ENCODE measurements at places on chromosomes 6 and 20.

DNA sequence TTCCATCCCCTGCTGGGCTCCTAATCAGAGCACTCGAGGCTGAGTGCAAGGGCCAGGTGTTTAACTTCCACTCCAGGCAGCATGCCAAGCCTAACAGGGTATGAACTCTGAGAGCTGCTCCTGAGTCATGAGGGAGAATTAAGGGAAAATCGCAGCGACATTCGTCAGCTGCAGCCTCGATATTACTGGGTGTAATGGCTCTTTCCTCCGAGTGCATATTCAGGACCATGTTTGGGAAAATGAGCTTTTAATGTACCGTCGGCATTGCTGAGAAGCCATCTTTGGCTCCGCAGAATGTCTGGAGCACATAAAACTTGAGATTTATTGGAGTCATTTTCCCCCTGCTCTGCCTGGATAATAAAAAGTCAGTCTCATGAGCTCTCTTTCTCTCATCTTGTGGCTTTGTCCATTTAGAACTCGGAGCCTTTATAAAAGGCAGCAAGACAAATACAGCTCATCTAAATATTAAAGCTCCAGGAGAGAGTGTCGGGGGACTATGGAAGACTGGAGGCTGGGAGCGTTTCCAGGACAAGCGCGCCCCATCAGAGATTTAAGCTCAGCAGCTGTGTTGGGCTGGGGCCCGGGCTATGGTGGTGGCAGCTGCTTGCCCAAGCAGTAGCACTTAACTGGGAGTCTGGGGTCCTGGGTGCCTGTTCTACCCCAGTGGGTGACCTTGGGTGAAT lies 103.7 kb downstream of the TOX2 start:
- H3K36me3 ChIP-seq, result no peaks in the 10 kb centered on the region
- H3K27ac ChIP-seq, result peak overlapping the region; percentile 67
- H3K4me3 ChIP-seq, result no peak overlapping the region
- DNase-seq, result peak; percentile 68
- no peaks in the 10 kb centered on the region for H3K27me3 ChIP-seq
- peaks cover 11% of the 10 kb centered on the region for H3K4me1 ChIP-seq

DNA sequence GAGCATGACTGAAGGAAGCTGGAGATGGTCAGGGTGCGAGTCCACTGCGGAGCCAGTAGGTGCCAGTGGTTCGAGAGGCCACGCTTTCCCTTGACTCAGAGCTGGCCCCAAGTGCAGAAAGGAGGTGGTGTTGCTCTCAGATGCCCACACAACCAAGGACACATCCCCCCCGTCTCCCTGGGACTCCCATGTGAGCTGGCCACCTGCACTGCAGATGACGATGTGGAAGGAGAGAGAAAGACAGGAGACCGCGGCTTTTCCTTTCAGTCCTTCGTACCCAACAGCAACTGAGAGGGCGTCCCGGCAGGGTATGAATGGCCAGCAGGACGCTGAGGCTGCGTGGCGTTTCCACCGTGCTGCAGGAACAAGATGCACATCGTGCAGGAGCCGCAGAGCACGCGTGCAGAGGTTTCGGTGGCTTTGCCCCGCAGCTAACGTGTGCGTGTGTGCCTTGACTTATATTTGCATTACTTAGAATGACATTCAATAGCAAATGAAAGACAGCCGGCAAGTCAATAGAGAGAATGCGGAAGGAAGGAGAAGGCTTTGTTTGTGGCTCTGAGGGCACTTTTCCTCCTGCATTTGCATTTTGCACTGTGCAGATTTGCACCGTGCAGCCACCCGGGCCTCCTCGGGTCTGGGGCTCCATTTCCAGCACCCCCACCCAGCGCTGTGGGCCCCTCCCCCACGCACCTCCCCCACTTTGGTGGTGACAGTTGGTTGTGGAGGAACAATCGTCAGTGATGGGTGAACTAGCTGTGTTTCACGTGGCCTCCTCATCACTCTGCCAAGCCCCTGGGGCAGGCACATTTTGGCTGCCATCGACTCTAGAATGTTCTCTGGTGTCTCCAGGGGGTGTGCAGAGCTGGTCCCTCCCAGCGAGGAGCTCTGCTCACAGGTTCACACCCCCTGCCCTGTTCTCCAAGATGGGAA lies 26.4 kb upstream of the BHLHE23 start:
- no peaks in the 10 kb centered on the region for H3K36me3 ChIP-seq
- H3K4me1 ChIP-seq, result no peaks in the 10 kb centered on the region
- no peak for DNase-seq
- H3K27ac ChIP-seq, result no peak overlapping the region
- H3K4me3 ChIP-seq, result no peak overlapping the region

DNA sequence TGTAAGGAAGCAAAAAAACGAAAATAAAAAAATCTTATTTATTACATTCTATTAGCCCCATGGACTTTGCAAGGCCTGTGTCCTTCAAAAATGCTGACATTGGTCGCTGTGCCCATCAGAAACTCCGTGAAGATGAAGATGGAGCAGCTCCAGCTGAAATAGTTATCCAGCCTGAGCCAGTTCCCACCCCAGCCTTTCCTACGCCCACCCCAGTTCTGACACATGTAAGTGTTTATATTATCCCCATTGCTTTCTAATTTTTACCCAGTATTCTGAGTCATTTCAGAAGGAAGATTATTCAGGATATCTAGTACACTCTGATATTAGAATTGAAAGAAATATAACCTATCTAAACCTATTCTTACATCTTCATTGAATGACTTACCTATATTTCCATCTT lies 217.7 kb downstream of the ARHGAP18 start:
- H3K4me3 ChIP-seq, result no peak overlapping the region
- H3K36me3 ChIP-seq, result no peaks in the 10 kb centered on the region
- peak overlapping the region; percentile 95 for H3K27ac ChIP-seq
- peaks cover 14% of the 10 kb centered on the region for H3K4me1 ChIP-seq
- H3K27me3 ChIP-seq, result no peaks in the 10 kb centered on the region
- no peak for DNase-seq

DNA sequence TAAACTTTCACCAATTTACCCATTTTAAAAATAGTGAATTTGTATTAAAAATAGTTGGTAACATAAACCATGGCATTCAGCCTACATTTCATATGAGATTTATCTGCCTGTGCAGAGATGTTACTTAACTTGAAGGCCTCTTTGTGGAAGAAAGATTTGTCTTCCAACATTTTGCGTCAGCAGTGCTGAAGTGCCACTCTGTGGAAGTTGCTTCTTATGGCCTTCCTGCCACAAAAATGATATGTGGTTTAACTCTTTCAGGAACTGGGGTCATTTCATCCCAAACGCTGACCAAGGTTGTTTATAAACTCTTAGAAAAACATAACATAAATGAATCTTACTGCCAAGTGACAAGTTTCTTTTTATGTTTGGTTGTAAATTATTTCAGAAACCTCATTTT lies 246.8 kb downstream of the ARID1B start:
- H3K36me3 ChIP-seq, result no peaks in the 10 kb centered on the region
- H3K27ac ChIP-seq, result peak overlapping the region; percentile 11
- no peaks in the 10 kb centered on the region for H3K27me3 ChIP-seq
- DNase-seq, result no peak
- H3K4me3 ChIP-seq, result no peak overlapping the region

- no peak overlapping the region for H3K4me3 ChIP-seq
- DNase-seq, result no peak
- H3K4me1 ChIP-seq, result peaks cover 15% of the 10 kb centered on the region
- no peaks in the 10 kb centered on the region for H3K27me3 ChIP-seq
- H3K36me3 ChIP-seq, result no peaks in the 10 kb centered on the region
Measured at GRCh38 chr6:114172576-114173260, 170.1 kb downstream of the HS3ST5 start.

- no peaks in the 10 kb centered on the region for H3K36me3 ChIP-seq
- no peak overlapping the region for H3K4me3 ChIP-seq
Measured at GRCh38 chr6:124947971-124948451, 14.2 kb upstream of the RNF217 start.

GRCh38 chr6:110864824-110865223 lies 9.8 kb upstream of the AMD1 start:
- no peak for DNase-seq
- no peaks in the 10 kb centered on the region for H3K36me3 ChIP-seq
- H3K27ac ChIP-seq, result no peak overlapping the region
- H3K4me1 ChIP-seq, result peaks cover 3% of the 10 kb centered on the region

GRCh38 chr6:63516186-63516944 lies 55.9 kb upstream of the LOC128125822 start:
- DNase-seq, result no peak
- H3K27me3 ChIP-seq, result no peaks in the 10 kb centered on the region
- peak overlapping the region; percentile 51 for H3K27ac ChIP-seq
- no peaks in the 10 kb centered on the region for H3K36me3 ChIP-seq
- peaks cover 4% of the 10 kb centered on the region for H3K4me1 ChIP-seq
- H3K4me3 ChIP-seq, result no peak overlapping the region

GRCh38 chr6:9784786-9785185 lies 630.1 kb downstream of the TFAP2A start:
- no peak for DNase-seq
- H3K4me1 ChIP-seq, result no peaks in the 10 kb centered on the region
- no peaks in the 10 kb centered on the region for H3K36me3 ChIP-seq
- H3K4me3 ChIP-seq, result no peak overlapping the region

DNA sequence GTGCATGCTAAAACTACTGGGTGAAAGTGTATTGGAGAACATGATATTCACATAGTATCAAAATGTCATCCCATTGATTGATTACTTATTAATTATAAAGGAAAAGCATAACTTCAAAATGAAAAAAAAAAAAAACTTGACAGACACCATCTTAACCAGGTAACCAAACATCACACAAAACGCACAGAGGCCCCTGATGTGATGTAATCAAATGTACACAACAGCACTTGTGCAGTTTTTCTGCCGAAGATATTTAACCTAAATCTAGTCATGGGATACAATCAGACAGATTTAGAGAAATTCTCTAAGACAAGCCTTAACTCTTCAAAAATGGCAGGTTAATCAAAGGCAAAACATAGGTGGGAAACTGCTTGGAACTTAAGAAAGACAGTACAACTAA lies 102.0 kb upstream of the TENT5A start:
- H3K27ac ChIP-seq, result no peak overlapping the region
- no peaks in the 10 kb centered on the region for H3K36me3 ChIP-seq
- no peaks in the 10 kb centered on the region for H3K4me1 ChIP-seq
- H3K4me3 ChIP-seq, result no peak overlapping the region
- no peaks in the 10 kb centered on the region for H3K27me3 ChIP-seq

- no peak for DNase-seq
- no peaks in the 10 kb centered on the region for H3K36me3 ChIP-seq
- no peaks in the 10 kb centered on the region for H3K27me3 ChIP-seq
- peak overlapping the region; percentile 96 for H3K27ac ChIP-seq
- no peak overlapping the region for H3K4me3 ChIP-seq
Measured at GRCh38 chr20:53831228-53831627, 237.6 kb upstream of the ZNF217 start.

GRCh38 chr20:45917790-45918141 lies 5.8 kb upstream of the PLTP start:
- H3K36me3 ChIP-seq, result no peaks in the 10 kb centered on the region
- no peaks in the 10 kb centered on the region for H3K27me3 ChIP-seq
- DNase-seq, result no peak
- no peak overlapping the region for H3K4me3 ChIP-seq
- peak overlapping the region; percentile 88 for H3K27ac ChIP-seq
- peaks cover 9% of the 10 kb centered on the region for H3K4me1 ChIP-seq

DNA sequence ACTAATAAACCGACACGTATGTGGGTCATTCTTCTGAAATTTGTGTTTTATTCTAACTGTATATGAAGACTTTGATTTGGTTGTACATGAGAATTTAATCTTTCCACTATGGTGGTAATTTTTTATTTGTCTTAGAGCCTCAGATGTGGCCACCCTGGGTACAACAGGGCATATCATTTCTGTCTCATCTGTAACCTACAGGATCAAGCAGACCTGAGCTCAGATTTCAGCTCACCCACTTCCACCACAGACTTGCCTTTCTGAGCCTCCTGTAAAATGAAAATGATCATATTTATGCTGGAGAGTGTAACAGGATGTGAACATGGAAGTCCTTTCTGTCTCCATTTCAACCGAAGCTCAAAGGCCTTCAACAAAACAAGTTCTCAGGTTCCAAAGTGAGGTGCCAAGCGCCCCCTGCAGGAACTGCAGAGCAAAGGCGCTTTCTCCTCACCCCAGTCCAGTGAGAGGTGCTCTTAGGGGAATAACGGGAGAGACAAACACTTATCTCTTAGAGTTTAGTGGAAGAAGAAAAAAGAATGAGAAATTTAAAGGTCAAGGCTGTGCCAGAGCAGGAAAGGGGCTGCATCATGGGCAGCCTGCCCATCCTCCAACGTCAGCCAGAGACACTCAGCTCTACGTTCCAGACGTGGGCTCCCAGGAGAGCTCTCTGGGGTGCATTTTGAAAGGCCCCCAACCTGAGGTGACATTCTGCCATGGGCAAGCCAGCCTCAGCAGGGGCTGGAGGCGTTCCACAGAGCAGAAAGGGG lies 23.0 kb upstream of the CD24 start:
- no peak overlapping the region for H3K4me3 ChIP-seq
- H3K4me1 ChIP-seq, result no peaks in the 10 kb centered on the region
- H3K27ac ChIP-seq, result peak overlapping the region; percentile 32

DNA sequence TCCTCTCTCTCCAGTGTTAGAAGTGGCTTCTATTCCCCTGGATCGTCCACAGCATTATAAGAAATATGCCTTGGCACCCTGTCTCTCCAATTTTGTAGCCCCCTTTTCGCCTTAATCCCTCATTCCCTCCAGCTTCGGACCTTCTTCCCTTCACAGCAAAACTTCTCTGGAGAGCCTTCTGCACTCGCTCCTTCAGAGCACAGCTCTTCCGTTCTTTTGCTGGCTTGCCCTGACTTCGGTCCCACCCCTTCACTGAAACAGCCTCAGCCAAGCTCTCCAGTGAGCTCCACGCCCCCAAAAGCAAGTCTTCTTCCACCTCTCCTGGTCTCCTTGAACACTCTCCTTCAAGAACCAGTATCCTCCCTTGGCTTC lies 134.7 kb upstream of the RNF24 start:
- H3K27me3 ChIP-seq, result no peaks in the 10 kb centered on the region
- H3K36me3 ChIP-seq, result no peaks in the 10 kb centered on the region
- H3K4me3 ChIP-seq, result peak overlapping the region; percentile 65
- H3K27ac ChIP-seq, result peak overlapping the region; percentile 57
- no peaks in the 10 kb centered on the region for H3K4me1 ChIP-seq

DNA sequence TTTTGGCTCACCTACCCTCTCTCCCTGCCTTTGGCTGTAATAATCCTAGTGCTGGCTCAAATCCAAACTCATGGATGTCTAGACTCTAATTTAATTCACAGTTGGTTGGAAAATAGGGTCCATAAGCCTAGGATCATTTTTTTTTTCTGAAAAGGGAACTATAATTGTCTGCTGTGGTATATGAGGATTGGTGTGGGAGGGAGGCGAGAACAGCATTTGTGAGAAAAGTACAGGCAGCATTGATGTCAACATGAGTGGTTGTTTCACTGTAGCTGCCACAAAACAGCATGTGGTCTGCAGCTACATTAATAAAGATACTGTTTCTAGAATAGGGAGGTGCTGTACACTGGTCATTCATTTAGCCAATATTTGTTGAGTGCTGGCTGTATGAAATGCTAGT lies 18.6 kb upstream of the POLR1H start:
- H3K36me3 ChIP-seq, result no peaks in the 10 kb centered on the region
- no peak overlapping the region for H3K27ac ChIP-seq
- no peak overlapping the region for H3K4me3 ChIP-seq
- no peak for DNase-seq
- H3K4me1 ChIP-seq, result no peaks in the 10 kb centered on the region
